Hepatocyte (in vitro differentiated cells): ENCODE measurements at places on chromosomes 7 and 10. TPM values are rescaled to one million over a fixed set of nuclear protein-coding genes. Genes with fewer than 3 reads are reported as not detected.

SNCG gene
- total RNA-seq: 2.7 and 12.1 TPM in 2 replicates

NCF1 gene
- total RNA-seq: not detected in 2 replicates

TRPV5 gene
- total RNA-seq: not detected in 2 replicates

SPOCK2 gene
- 3.0 and 3.2 TPM in 2 replicates for total RNA-seq

ABCB1 gene
- total RNA-seq: 20.0 and 23.2 TPM in 2 replicates

TMEM270 gene
- total RNA-seq: 1.1 TPM in 1 of 2 replicates, not detected in the other

BAIAP2L1 gene
- total RNA-seq: 32.0 and 34.7 TPM in 2 replicates

CNPY1 gene
- not detected in 2 replicates for total RNA-seq

OPN4 gene
- total RNA-seq: not detected in 2 replicates

PNLIPRP2 gene
- 21.1 and 23.4 TPM in 2 replicates for total RNA-seq

TM9SF3 gene
- 158 and 186 TPM in 2 replicates for total RNA-seq

EPO gene
- total RNA-seq: 0.16 and 1.3 TPM in 2 replicates

IKZF1 gene
- total RNA-seq: 0.16 and 0.47 TPM in 2 replicates

POLR2J2 gene
- 1.6 TPM in 2 replicates for total RNA-seq

UCN3 gene
- not detected in 2 replicates for total RNA-seq

OPALIN gene
- not detected in 2 replicates for total RNA-seq

ZNF503 gene
- total RNA-seq: 17.6 and 19.6 TPM in 2 replicates

DNA sequence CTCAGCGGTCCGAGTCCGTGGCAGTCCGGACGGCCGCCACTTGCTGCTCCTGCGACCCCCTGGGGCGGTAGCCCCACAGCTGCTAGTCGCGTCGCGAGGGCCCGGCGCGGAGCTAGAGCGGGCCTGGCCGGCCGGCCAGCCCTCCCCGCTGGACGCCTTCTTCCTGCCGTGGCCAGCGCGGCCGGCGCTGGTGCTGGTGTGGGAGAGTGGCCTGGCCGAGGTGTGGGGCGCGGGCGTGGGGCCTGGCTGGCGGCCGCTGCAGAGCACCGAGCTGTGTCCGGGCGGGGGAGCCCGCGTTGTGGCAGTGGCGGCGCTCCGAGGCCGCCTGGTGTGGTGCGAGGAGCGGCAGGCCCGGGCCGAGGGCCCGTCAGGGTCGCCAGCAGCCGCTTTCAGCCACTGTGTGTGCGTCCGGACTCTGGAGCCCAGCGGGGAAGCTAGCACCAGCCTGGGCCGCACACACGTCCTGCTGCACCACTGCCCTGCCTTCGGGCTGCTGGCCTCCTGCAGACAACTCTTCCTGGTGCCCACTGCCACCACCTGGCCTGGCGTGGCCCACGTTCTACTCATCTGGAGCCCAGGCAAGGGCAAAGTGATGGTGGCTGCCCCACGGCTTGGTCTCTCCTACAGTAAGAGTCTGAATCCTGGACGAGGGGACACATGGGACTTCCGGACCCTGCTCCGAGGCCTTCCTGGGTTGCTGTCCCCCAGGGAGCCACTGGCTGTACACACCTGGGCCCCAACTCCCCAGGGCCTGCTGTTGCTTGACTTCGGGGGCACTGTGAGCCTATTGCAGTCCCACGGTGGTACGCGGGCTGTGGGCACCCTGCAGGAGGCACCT is 631 bp downstream of the HPS6 start:
- peak; percentile 64 for DNase-seq

DNA sequence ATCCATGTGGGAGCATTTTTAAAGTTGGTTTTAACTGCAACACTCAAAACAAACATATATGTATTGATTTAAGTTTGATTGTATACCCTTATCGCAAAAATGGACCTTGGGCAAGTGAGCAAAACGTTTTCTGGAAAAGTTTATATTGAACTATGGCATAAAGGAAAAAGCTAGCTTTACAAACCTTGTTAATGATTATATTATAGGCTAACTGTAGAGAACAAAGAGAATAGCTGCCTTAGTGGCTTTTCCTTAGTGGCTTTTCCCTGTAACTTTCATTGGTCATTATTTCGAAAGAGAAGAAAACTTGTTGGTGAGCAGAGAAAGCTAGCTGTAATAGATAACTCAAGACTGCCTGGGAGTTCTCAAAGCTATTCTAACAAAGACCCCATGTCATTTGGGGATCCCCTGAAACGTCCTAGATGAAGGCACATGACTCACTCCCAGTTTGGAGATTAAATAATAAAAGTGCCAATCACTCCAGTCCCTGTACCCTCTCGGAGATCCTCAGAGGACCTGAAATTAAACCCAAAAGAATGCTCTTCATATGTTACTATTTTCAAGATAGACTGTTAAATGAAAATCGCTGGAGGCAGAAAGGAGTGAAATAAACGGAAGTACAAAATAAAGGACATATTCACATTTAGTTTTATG is 92.1 kb downstream of the SRI start:
- no peak for DNase-seq

DNA sequence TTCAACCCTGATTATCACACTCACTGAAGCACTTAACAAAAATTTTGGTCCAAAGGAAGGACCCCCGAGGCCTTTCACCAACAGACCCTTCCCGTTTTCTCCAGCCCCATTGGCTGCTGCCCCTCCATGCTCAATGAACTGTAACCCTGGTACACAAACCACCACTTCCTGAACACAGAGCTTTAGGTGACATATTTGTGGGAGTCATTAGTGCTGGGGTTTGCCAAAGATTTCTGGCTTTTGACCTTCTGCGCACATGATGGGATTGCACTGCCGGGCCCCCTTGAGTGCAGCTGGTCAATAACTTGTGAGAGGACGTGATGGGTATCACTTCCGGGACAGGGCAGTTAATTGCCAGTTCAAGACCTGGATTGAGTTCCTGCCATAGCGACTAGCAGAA is 9.0 kb upstream of the CAMK1D start:
- no peak for DNase-seq

GRCh38 chr7:98396768-98397167 is 4.1 kb downstream of the BAIAP2L1 start:
- DNase-seq: no peak

GRCh38 chr10:19968745-19969144 is 152.5 kb downstream of the PLXDC2 start:
- DNase-seq: no peak

- no peak for DNase-seq
Observed at GRCh38 chr7:142571581-142571980, 177.7 kb upstream of the PRSS1 start.

GRCh38 chr7:134473861-134474291 is 15.0 kb upstream of the AKR1B1 start:
- DNase-seq: no peak

- no peak for DNase-seq
Observed at GRCh38 chr7:108875139-108875538, 305.5 kb downstream of the DNAJB9 start.

DNA sequence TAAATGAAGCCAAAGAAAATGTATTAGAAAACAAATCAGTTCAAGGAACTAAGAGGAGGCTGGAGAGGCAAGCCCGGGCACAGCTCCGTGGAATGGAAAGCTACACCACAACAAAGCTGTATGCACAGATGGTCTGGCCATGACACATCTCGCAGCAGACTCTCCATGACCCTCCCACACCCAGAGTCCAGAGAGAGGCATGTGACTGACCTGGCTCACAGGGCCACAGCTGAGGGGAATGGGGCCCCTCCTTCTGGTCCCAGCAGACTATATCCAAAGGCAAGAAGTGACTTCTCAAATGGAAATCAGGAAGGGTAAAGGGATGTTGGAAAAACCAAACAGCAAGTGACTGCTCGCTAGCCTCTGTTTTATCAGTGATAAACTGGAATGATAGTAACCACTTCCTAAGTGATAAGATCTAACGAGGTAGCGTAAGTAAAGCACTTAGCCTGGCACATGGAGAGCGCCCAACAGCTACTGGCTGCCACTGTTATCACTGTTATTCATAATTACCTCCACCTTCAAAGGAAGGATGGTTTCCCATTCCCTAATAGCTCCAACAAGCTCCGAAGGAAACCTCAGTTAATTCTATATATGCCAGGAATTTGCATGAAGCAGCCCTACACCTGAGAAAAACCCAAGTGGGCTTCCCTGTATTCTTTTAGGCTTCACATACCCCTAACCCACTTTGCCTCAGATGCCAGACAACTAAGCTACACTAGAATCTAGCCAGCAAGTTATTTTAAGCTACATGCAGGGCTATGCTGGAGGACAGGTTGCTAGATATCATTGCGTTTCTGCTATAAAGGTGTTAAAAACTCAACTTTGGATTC is 8.4 kb downstream of the OSBPL3 start:
- DNase-seq: peak; percentile 33

GRCh38 chr7:117347480-117347879 is 24.6 kb upstream of the WNT2 start:
- no peak for DNase-seq

DNA sequence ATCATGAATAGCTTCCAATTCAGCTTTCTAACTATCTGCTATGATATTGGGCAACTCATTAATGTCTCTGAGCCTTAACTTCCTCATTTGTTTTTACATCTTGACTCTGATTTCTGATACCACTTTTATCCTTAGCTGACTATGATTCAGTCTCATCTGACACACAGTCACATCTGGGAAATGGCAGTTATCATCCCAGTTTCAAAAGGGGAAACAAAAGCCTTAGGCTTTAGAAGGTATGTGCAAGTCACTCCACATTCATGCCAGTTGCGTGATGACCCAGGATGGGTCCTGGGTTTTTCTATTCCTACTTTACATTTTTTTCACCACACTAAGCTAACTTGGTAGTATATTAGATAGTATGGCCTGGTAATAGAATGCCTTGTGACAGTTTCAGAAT is 12.7 kb downstream of the SCIN start:
- no peak for DNase-seq

GRCh38 chr10:11530806-11531205 is 80.6 kb downstream of the USP6NL start:
- DNase-seq: no peak

- DNase-seq: no peak
Observed at GRCh38 chr10:114046087-114046458, 2.4 kb downstream of the ADRB1 start.

DNA sequence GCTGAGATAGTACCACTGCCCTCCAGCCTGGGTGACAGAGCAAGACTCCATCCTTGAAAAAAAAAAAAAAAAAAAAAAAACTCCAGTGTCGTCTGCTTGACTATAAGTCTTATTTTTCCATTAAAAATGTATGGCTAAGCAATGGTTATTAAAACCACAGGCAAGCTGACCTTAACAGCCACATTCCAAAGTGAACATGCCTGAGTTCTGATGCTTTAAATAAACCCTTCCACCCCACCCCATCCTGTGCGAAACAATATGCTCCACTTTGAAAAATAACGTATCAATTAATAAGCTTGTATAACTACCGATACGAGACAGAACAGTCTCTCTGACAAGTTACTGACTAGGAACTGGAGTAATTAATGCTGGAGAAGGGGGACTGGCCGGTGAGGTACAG is 63.7 kb downstream of the LARP4B start:
- no peak for DNase-seq

DNA sequence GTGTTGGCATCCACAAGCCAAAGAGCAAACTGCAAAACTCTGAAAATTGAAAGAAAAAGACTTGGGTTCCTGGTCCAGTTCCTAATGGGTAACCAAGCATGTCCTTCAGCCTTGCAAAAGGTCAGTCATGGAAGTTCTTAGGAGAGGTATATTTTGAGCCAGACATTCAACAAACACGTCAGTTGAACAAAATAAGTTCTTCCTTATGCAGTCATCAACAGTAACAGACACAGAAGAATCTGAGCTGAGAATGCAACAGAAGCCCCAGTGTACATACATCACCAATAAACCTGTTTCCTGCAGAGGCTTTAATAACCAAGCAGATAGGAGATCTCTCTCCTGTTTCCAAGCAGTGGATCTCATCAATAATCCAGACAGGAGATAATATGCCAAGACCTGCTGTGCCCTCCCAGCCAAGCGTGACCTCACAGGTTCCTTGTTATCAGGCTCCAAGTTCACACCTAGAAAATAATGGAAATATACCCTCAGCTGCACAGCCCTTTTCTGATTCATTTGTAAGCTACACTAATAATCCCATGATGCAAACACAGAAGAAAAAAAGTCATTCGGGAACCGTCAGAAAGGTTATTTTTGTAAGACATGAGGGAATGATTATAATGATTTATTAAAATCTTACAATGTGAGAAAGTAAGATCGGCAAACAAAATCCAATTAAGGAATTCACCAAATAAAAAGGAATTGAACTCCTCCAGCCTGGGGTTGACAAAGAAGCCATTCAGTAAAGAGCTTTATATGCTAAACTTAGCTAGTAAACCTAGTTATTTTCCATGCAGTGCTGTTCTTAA is 90.7 kb downstream of the DGKI start:
- no peak for DNase-seq

DNA sequence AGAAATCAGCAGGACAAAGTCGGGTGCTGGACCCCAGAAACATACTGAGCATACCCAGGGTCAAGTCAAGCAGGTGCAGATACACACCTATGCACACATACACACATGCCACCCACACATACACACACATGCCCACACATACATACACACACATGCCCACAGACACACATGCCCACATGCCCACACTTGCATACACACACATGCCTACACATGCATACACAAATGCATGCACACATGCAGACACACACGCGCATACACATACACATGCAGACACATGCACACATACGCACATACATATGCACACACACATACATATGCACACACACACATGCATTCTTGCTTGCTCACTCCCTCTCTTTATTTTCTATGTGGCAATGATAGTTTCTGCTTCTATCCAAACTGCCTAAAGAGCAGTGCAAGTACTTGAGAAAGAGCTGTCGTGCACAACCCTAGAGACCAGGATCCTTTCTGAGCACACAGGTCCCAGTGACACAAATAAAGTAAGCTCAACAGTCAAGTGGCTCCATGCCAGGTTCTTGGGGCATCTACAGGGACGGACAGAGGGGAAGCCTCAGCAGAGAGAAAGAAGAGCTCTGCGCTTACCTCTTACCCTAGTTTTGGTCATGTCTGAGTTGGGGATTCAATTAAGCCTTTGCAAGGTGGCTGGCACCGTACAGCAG is 83.7 kb downstream of the EBF3 start:
- DNase-seq: no peak

DNA sequence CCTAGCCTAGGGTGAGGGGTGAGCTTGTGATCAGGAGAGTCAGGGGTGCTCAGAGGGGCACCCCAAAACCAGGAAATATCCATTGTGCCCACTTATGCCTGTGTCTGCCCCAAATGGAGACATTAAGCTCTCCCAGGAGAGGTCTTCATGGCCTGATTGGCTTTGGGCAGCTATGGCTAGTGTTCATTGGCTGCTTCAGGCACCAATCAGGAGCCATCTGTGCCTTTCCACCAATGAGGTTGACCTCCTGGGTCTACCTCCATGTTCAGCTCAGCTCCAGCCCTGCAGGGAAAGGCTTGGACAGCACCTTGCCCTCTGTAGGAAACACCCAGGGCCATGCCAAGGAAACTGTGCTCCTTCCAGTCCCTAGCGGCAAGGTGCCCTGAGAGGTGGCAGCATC is 23.9 kb upstream of the HSPB1 start:
- no peak for DNase-seq

- peak; percentile 85 for DNase-seq
Observed at GRCh38 chr10:69861251-69862240, 59.8 kb downstream of the COL13A1 start.

- DNase-seq: no peak
Observed at GRCh38 chr10:129035052-129035827, 431.8 kb upstream of the MGMT start.

DNA sequence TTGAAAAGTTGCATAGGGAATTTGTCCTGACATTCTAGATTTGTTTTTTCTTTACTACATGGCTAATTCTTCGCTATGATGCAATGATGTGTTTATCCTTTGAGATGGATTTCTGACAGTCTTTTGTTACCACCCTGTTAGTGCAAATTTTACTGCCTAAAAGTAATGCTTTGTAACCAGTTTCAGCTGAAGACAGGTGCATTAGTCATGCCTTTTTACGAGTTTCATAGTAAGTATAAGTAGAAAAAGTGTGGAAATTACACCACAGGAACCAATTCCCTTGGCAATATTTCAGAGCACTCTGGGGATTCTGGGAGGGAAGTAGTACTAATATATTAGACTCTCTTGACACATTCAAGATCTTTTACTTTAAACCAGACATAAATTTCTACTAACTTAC is 257.8 kb upstream of the DKK1 start:
- DNase-seq: no peak
